ENCODE measurements at places on chromosomes 4 and X. TPM values are rescaled to one million over a fixed set of nuclear protein-coding genes. Genes with fewer than 3 reads are reported as not detected.

DNA sequence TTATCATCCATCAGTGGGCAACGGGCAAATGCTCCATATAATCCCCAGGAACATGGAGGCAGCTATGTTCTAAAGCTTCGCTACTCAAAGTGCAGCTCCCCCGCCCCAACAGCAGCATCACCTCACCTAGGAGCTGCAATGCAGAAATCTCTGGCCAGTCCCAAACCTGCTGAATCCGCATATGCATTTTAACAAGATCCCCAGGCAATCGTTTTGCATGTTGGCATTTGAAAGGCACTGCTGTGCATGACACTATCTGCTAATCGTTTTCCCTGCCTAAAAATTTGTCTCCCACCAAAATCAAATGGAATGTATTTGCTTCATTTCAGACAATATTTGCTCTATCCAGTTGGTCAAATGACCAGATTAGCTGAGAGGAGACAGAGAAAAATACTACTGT lies 15.2 kb downstream of the ADGRG2 start:
- no peak for DNase-seq

DNA sequence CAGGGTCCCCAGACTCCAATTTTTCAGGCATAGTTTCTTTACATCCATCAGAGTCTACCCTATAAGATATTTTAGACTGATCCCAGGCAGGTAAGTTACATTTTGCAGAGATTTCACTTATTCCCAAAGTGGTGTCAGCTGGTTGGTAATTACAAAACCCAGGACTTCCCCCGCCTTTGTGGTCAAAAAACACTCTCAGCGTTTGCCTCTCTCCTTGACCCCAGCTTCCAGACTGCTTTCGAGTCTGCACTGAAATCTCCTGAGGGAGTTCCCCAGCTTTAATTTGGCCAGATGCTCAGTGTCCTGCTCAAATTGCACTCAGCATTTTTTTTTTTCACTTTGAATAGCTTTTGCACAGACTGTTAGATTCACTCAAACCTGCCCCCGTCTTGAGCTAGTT lies 11.2 kb upstream of the AMOT start:
- DNase-seq, result peak; percentile 71

DNA sequence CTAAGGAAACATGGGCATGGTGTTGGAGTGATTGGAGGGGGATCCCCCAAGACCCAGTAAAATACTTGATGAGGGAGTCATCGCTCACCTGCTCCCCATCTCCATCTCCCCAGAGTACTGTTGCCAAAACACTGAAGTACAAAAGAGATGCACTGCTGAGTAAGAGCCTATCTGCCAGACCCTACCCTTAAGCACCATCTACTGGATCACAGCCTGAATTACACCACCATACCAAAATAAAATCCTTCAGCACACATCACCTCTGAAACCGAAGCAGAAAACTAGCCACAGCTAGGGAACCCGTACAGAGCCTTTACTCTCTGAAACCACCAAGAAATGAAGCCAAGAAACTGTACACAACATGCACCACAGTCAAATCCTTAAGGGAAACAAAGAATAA lies 466.3 kb upstream of the ACTRT1 start:
- peak; percentile 21 for DNase-seq

- no peak for DNase-seq
Measured at GRCh38 chrX:23008431-23009099, 8.8 kb downstream of the DDX53 start.

GRCh38 chrX:23919706-23920320 lies 12.0 kb downstream of the CXorf58 start:
- DNase-seq, result no peak

GRCh38 chr4:159010563-159011260 lies 92.2 kb upstream of the RAPGEF2 start:
- no peak for DNase-seq

DNA sequence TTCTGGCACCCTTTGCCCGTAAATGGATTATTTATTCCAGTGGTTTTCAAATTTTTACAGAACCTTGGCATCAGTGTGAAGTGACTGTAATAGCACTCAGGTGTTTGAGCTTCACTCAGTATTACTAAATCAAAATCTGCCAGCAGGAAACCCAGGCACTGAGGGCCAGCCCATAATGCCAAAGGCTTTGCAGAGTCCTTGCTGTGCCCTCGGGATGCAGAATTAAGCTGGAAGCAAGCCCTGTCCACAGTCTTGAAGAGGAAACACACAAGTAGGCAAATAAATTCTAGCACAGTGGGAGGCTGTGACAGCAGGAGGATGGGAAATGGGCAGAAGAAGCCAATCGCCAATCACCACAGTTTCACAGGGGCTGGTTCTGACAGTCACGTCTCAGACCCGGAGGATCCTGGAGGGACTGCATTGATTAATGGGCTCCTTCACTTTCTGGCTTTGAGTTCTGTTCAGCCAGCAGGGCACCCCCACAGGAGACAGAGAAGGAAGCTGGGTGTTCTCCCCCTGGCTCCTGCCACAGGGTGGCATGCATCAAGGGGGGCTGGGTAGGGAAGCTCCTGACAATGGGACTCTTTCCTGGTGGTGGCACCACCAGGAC lies 138.8 kb downstream of the MTNR1A start:
- no peak for DNase-seq

DNA sequence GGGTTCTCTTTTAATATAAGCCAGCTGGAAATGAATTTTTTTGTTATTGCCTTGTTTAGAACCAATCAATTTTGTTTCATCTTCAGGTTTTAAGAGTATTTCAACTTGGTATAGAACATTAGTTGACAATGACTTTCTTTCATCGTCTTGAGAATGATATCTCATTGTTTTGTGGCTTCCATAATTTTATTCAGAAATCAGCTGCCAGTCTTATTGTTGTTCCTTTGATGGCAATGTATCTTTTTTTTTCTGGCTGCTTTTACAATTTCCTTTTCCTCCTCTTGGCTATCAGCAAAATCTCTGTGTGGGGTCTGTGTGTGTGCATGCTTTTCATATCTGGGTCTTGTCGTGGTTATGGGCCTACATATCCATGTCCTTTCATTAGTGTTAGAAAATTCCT lies 1536.4 kb upstream of the TENM3 start:
- no peak for DNase-seq

GRCh38 chrX:132037479-132037993 lies 14.4 kb downstream of the STK26 start:
- no peak for DNase-seq

- no peak for DNase-seq
Measured at GRCh38 chr4:181711387-181711786, 531.8 kb upstream of the TENM3 start.

- no peak for DNase-seq
Measured at GRCh38 chrX:77937291-77937690, 26.8 kb downstream of the ATP7A start.

GRCh38 chr4:37679301-37679700 lies 6.9 kb downstream of the RELL1 start:
- no peak for DNase-seq

RAB39B gene
- total RNA-seq, result 1.2 TPM

DOK7 gene
- 7.0 TPM for total RNA-seq

GAB3 gene
- total RNA-seq, result 6.4 TPM

GYG2 gene
- total RNA-seq, result 2.2 TPM

UGT2B7 gene
- total RNA-seq, result 161 TPM

POU4F2 gene
- total RNA-seq, result not detected

GPR50 gene
- not detected for total RNA-seq

CLCN4 gene
- 7.3 TPM for total RNA-seq
